Tibial artery (tissue), 4 donors: ENCODE measurements at places on chromosomes 12 and 14.
A peak's percentile ranks its signal among the peaks of the same experiment; 100 is the strongest.

GRCh38 chr12:62346817-62347216 is 86.6 kb downstream of the USP15 start:
- DNase-seq, result no peak

GRCh38 chr14:100213956-100214769 is 24.8 kb upstream of the YY1 start:
- peak; percentile 92 for DNase-seq

DNA sequence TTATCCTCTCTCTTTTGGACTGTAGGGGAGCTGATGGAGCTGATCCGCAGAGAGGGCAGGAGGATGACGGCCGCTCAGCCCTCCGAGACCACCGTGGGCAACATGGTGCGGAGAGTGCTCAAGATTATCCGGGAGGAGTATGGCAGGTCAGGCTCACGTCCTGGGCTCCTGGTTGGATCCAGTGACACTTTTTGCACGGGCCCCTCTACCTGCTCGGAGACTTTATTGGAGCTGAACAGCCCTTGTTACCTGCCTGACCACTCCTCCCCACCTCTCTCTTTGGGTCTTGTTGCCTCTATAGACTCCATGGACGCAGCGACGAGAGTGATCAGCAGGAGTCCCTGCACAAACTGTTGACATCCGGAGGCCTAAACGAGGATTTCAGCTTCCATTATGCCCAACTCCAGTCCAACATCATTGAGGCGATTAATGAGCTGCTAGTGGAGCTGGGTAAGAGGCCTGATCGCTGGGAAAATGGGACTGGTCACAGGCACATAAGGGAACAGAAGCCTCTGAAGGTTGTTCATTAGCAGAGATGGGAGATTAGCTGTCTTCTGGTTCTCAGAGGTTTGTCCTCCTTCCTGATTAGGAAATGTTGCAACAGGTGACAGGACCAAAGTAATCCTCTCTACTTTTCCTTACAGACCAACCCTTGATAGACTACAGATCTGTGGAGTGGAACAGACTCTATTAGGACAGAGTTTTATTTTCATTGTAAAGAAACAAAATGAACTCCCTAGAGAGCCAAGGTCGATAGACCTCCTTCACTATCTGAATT is 718 bp downstream of the EIF2B2 start:
- DNase-seq, result no peak

DNA sequence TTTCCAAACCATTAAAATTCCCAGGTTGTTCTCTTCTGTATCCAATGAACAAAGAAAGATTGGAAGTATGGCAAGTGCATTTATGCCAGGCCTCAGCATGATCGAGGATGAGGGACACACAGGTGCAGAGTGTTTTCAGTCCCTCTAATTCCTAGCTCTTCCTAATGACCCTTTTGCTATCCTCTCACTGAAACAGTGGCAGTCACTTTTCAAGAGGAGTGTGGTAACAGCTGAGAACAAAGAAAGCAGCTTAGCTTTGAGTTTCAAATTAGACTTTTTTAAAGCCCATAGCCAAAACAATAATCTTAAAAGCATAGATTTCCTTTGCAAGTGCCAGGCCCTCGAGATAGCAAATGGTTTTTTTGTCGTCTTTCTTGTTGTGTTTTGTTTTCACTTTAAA is 110.8 kb downstream of the KCNH5 start:
- DNase-seq, result no peak
